NCI-H2029 treated with DMSO at 0.1 percent for 48 hours (cell line): ENCODE measurements at places on chromosomes 4 and X.

- no peak for DNase-seq
Observed at GRCh38 chr4:1646690-1647089, 37.4 kb downstream of the FAM53A start.

- DNase-seq = no peak
Observed at GRCh38 chr4:35300996-35301774, 943.1 kb downstream of the ARAP2 start.

DNA sequence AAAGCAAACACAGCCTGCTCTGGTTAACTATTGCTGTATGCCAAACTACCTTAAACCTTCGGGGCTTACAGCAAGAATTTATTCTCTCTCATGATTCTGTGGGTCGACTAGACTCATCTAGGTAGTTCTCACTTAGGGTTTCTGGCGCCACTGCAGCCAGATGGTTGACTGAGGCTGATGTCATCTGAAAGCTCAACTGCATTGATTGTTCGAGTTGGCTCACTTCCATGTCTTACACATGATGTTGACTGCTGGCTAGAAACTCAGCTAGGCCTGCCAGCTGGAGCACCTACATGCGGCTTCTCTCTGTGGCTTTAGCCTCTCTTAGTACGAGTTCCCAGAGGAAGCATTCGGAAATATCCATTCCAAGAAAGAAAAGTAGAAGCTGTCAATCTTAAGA is 103.2 kb downstream of the SRPX start:
- peak; percentile 75 for DNase-seq

DNA sequence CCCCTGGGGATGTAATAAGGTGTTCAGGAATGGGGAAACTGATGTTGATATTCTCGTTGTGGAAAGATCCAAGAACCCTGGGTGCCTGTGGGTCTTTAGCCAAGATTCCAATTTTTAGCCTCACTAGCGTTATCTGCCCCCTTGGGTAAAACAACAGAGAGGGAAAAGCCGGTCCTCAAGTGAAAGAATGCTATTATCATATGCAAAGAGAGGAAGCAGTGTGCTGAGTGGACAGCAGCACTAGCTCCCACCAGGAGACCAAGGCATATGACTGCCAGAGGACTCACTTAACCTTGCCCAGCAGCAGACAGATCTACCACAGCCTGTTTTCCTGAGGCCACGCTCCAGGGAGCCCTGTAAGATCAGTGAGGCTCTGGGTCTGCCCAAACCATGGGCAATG is 257.9 kb upstream of the CPEB2 start:
- DNase-seq = no peak

GRCh38 chr4:86924811-86925210 is 10.0 kb upstream of the AFF1 start:
- DNase-seq = no peak

GRCh38 chrX:125620715-125621587 is 301.3 kb downstream of the TEX13C start:
- no peak for DNase-seq

DNA sequence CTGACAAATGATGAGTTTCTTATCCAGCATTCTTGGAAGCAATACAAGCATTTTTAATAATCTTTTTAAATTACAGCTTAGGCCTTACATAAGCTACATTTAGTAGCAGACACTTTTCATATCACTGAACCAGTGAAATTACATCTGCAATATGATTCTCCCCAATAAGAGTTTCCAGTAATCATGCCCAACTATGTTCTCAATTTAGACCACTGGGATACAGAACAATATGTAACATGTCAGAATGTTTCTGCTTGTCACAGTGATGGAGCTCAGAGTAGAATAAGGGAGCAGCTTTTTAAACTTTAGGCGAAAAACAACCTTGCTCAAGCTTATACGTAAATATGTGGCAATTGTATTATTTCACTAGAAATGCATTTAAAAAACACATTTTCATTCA is 1132.2 kb downstream of the FAT4 start:
- DNase-seq = no peak

- DNase-seq = no peak
Observed at GRCh38 chr4:77126809-77127208, 30.2 kb upstream of the CCNG2 start.
